ACHN (cell line): ENCODE measurements at places on chromosomes 13 and 19.

GRCh38 chr13:108220041-108220440 is 1.8 kb downstream of the ABHD13 start:
- no peak for DNase-seq

DNA sequence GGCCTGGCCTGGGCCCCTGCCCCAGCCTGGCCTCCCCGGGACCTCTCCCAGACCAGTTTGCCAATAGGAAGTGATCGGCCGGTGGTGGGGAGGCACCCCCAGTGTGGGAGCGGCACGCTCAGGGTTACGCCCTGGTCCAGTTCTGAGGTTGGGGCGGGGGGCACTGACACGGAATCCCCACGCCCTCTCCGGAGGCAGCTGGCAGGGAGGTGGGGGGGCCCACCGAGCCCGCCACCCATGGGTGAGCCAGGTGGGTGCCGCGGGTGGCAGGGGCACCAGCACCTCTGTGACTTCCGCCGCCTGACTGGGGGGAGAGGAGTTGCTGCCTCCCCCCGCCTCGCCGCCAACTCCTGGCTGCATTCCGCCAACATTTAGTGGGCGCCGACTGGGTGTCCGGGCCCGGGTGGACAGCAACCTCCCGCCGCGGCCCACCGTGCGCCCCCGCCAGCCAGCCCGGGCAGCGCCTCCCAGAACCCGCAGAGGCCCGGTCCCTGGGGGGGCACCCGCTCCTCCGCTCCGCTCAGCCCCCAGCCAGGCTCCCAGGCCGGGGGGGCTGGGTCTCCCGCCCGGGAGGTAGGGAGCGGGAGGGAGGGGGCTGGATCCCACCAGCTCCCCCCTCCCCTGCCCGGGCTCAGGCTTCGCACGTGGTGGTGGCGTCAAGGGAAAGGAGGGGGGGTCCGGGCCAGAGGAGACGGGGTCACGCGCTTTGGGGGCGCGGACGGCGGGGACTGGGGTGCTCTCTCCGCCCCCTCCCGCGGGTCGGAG is 2.0 kb downstream of the ZBTB7A start:
- DNase-seq: peak; percentile 41

DNA sequence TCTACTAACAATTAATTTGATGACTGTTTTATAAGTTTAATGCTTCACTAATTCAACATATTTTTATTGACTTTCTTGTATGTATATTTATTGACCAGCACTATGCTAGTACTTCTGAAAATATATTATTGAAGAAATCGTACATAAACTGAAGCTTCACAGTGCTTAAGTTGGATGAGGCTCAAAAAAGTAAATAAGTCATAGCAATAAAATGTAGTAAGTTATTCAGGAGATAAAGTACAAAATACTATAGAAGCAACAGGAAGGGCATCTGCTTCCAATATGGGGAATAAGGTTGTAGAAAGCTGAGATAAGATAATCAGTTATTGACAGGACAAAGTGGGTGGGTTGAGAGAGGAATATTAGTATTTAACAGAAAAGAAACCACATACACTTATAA is 944.9 kb upstream of the MIR17HG start:
- DNase-seq: no peak

GRCh38 chr13:29877456-29878078 is 27.1 kb upstream of the UBL3 start:
- DNase-seq: no peak

DNA sequence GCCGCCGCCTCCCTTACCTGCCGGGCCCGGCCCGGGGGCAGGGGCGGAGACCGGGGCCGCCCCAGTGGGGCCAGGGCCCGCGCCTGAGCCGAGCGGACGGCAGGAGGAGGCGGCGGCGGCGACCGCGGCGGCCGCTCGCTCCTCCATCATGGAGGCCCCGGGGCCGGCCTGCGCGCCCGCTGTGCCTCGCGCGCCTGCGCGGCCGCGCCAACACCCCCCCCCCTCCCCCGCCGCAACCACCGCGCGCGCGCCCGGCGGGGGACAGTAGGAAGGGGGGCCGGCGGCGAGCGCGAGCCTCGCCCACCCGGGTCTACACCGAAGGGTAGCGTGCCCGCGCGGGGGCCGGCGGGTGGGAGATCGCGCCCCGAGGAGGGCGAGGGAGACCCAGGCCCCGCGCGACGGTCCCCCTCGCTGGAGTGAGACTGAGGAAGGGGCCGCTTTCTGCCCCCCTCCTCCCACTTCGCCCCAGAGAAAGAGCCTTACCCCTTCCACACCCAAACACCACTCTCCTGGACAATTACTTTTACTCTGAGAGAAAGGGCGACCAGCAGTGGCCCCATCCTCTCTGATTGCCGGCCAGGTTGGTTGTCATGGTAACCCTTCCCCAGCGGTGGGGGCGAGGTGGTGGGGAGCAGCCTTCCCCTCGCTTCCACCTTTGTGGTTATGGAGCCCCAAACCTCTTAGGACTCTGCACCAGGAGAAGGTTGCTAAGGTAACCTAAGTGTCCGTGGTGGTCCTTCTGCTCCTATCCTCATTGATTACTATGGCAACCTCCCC is at the start of gene STRN4:
STRN4 (minus strand) TSS at position 170 of the 777 bp plus-strand sequence; CDS start at position 150, 20 bp downstream.
- DNase-seq: peak; percentile 49

GRCh38 chr13:28353679-28354078 is 141.2 kb downstream of the FLT1 start:
- no peak for DNase-seq

GRCh38 chr13:53250977-53251376 is 222.4 kb downstream of the OLFM4 start:
- no peak for DNase-seq

- peak; percentile 40 for DNase-seq
These were observed 65.8 kb upstream of the SLITRK6 start for GRCh38 chr13:85864963-85865530.

- DNase-seq: peak; percentile 54
These were observed 12.9 kb downstream of the STARD13 start for GRCh38 chr13:33272531-33273124.

GRCh38 chr13:112892426-112893206 is 76.4 kb upstream of the MCF2L start:
- peak; percentile 57 for DNase-seq

GRCh38 chr19:53898636-53899341 is 10.3 kb upstream of the CACNG7 start:
- DNase-seq: no peak

DNA sequence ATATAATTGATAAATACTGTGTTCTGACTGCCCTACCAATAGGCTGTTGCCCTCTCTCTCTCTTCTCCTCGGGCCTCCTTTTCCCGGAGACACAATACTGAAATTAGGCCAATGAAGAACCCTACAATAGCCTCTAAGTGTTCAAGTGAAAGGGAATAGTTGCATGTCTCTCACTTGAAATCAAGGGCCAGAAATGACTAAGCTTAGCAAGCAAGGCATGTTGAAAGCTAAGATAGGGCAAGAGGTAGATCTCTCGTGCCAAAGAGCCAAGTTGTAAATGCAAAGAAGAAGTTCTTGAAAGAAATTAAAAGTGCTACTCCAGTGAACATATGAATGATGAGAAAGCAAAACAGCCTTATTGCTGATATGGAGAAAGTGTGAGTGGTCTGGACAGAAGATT is 13.3 kb downstream of the KATNAL1 start:
- DNase-seq: no peak

DNA sequence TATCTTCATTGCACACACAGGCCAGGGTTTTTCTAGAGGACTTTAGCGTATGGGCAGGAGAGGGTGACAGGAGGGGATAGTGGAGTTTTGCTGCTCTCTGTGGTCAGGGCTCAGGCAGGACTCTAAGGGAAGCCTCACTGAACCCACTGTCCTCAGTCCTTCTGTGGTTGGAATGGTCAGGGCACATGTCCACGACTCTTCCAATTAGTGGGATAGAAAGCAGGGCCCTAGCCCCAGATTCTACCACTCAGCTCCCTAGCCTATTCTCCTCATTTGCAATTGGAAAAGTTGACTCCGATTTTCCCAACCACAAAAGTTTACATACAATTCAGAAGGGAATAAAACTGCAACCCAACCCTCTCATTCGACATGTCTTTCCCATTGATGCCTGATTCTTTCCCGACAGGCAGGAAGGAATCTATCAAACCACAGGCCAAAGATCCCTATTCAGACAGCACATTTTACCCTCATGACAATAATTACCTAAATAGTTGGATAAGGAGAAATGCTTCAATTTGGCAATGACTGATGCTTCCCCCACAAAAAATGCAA is 38.2 kb downstream of the TGDS start:
- no peak for DNase-seq

DNA sequence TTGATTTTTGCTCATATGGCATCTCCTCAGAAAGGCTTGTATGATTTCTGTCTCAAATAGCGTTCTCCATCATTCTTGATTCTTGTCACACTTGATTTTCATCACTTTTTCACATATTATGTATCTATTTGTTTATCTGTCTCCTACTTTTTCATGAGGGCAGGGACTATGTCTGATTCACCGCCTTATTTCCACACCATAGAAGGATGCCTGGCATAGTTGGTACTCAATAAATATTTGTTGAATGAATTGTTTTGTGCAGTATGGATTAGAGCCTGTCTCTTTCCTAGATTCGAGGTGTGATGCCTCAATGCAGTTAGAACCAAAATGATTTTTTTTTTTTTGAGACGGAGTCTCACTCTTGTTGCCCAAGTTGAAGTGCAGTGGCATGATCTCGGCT is 12.1 kb downstream of the SAE1 start:
- no peak for DNase-seq

GRCh38 chr13:89267734-89268133 is 1596.6 kb downstream of the SLITRK5 start:
- DNase-seq: no peak

DNA sequence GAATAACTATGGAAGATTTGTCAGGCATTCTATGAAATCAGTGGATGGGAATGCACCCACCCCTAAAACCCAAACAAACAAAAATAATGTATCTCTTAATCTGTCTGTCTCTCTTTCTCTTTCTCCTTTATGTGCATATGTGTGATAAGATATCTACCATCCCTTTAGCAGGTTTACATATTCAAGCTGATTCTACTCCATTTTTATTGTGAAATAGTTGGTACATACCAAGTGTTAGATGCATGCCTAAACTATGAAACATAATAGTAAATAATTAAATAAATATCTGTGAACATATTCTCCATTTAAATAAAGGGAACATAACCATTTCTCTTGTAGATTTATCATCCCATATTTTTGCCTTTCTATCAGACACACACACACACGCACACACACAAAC is 121.8 kb upstream of the PCDH9 start:
- no peak for DNase-seq

- no peak for DNase-seq
These were observed 7.1 kb upstream of the ZNF90 start for GRCh38 chr19:20070691-20071090.

DNA sequence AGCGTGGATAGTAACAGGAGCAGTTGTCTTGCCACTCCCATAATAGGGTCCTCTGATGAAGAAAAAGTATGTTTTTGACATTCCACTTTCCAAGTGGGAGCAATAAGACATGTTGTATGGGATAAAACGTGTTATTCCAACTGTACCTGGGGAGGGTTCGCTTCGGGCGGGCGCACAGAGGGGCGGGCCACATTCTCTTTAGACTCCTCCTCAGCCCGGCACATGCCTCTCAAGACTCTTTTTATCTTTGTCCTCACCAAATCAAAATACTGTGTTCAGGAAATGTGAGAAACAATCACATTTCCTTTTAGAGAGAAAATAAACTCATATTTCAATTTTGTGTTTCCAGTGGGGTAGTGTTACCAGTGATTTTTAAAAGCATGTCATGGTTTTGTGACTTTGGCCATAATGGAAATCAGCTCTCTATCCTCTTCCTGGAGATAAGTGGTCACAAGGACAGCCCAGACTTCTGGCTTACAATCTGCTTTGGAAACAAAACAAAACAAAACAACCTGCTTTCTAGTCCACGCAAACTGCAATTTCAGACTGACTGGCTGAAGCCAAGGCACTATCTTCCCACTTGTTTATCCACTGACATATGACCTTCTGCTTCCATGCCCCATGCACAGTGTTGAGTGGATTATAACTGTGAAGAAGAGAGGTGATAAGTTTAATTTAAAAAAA is 276.1 kb downstream of the NALCN start:
- no peak for DNase-seq

DNA sequence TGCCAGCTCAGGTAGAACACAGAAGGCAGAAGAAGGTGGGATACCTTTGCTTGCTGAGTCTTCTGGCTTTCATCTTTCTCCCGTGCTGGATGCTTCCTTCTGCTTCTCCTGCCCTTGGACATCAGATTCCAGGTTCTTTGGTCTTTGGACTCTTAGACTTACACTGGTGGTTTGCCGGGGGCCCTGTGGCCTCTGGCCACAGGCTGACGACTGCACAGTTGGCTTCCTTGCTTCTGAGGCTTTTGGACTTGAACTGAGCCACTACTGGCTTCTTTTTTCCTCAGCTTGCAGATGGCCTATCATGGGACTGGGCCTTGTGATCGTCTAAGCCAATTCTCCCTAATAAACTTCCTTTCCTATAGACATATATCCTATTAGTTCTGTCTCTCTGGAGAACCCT is 19.8 kb upstream of the ZNF331 start:
- DNase-seq: no peak

GRCh38 chr13:73607489-73608156 is 526.6 kb downstream of the KLF12 start:
- DNase-seq: no peak

GRCh38 chr19:37012093-37012745 is 66.0 kb upstream of the ZNF420 start:
- DNase-seq: no peak

DNA sequence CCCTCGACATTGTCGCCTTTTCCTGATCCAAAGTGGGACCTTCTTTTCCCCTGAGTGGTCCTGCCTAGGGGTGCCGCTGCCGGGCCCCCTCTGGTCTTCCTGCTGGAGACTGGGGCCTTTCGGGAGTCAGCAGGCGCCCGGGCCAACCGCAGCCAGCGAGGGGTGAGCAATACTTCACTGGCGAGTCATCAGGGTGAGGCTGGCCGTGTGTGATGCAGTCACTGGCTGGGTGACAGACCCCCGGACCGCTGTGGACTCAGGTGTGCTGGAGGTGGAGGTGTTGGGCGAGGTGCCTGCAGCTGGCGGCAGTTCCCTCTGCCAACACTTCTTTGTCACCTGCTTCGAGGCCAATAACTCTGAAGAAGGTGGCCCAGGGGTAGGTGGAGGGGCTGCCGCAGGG is 1.5 kb upstream of the CGB5 start:
- peak; percentile 37 for DNase-seq

- DNase-seq: no peak
These were observed 885 bp downstream of the MLNR start for GRCh38 chr13:49220856-49221589.

- no peak for DNase-seq
These were observed 77.6 kb upstream of the STARD13 start for GRCh38 chr13:33362986-33363727.

- DNase-seq: no peak
These were observed 134.7 kb downstream of the LHFPL6 start for GRCh38 chr13:39468306-39468705.

DNA sequence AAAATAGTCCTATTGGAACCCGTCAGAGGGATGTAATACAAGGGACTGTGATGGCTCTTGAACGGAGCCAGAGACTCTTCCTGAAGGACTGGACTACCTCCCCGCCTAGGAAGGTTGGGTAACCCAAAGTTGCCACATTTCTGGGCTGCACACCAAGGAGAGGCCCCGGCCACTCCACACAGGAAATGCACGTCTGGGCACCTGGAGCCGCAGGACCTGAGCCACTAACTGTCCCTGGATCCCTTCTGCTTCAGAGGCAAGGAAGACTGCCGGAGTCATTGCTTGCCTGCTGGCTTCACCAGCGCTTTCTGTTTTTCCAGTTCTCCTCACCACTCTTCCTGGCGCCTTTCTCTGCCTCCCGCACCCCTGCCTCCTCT is 1.2 kb upstream of the FLT1 start:
- DNase-seq: no peak
